Stimulated activated CD4-positive, alpha-beta T cell treated with anti-CD3 and anti-CD28 coated beads, TNF-alpha, amount 100 ng/mL, for 4 hours (primary cell): ENCODE measurements at places on chromosomes 5 and 9.

DNA sequence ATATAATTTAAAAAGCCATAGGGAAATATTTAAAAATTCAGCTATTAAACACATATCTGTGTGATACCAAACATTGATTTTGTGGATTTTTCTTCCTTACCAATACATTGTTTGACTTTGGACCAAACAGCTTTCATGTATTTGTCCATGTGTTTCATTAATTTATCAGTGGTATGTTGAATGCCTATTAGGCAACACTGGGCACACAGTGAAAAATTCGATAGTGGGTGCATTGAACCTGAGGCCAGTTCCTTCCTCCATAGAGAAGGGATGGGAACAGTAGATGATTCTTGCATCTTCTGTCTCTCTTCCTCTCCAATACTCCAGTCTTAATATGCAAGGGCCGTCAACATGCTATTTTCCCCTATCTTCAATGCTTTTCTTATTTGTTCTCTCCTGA is 110.2 kb upstream of the NR3C1 start:
- no peak for DNase-seq

DNA sequence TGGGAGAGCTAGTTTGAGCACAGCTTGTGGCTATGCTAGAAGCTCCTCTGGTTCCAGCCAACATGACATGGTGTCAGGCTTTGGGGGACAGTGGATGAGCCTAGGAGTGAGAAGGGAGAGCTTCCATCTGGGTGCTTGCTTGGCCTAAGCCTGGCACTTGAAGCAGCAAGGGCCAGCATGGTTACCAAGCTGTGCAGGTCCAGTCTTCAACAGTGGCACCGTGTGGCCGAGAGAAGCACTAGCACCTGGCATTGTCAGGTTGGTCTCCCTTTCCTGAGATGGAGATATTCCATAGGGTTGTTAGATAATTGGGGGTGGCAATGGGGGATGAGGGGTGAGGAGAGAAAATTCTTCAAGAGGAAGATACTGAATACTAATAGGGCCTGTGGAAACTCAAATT is 261.9 kb downstream of the PBX3 start:
- DNase-seq: no peak

GRCh38 chr5:164431634-164432304 is 926.4 kb downstream of the MAT2B start:
- no peak for DNase-seq

DNA sequence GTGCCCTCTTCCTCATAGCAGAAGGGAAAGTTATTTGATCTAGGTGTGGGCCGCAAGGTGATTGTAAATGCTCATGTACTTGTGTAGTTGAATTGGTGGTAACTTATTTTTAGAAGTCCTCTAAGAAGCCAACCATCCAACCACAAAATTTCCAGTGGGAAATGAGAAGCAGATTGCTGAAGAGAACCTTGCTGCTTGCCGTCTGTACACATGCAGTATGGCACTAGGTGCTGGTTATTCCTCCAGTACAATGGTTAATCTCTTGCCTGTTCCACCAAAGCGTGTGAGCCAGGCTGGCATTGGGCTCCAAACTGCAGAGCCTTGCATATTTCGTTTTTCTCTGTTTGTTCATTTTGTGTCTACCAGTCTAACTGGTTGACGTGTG is 28.0 kb downstream of the PIP5K1B start:
- DNase-seq: no peak

- no peak for DNase-seq
Measured at GRCh38 chr5:176553260-176554085, 4.3 kb downstream of the CDHR2 start.

- DNase-seq: no peak
Measured at GRCh38 chr5:124908581-124909451, 162.4 kb upstream of the ZNF608 start.

- no peak for DNase-seq
Measured at GRCh38 chr5:56827049-56827448, 11.7 kb downstream of the MAP3K1 start.

- no peak for DNase-seq
Measured at GRCh38 chr5:147629196-147629595, 119.3 kb upstream of the DPYSL3 start.

DNA sequence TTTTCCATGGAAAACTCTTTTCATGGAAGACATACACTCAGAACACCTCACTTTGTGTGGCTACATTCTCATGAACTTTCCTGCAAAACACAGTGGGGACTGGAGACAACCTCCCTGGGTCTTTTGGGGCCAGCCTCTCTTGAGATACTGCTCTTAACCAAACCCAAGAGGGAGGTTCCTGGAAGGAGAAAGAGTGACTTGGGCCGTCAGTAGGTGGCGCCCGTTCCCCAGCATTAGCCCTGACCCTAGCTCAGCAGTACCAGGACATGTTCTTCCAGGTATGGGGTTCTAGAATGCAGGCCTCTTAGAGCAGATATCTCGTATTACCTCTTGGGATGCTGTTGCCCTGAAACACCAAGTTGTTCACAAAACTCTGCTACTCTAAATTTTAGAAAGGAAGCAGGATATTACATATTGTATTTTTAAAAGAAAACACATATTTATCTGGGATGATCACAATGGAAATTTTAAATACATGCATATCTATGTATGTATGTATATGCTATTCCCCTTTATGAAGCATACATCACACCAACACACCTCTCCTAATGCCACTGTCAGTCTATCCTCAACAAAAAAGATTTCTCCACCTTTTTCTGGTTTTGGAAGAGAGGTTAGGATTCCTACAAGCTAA is 15.8 kb upstream of the GLIS3 start:
- DNase-seq: peak; percentile 57

DNA sequence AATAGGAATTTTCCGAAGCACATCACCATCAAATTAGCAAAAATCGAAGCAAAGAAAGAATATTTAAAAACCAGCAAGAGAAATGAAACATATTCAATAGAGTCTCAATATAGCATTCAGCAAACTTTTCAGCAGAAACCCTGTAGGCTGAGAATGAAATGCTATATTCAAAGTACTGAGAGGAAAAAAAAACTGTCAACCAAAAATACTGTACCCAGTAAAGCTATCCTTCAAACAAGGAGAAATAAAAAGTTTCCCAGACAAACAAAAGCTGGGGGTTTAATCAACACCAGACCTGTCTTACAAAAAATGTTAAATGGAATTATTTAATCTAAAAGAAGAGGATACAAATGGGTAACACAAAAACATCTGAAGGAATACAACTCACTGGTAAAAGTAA is 116.0 kb downstream of the TRPM3 start:
- DNase-seq: no peak

- no peak for DNase-seq
Measured at GRCh38 chr5:41871852-41872251, 1.6 kb upstream of the OXCT1 start.

DNA sequence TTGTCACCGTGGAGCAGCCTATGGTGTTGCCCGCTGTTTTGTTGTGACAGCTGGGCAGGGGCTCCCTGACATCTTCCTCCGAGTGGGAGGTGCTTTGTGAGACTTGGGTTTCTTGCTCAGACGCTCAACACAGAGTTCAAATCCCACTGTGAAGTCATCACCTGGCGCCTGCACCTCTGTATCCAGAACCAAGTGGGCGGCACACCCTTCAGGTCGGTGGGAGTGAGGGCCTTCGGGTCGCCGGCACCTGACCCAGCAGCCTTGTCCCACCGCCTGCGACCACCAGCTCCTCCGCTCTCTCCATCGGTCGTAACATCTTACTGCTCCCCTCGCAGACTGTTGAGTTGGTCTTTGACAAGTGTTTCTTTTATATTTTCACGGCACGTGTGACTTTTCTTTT is 37.6 kb upstream of the EXOC3 start:
- no peak for DNase-seq

GRCh38 chr5:6365142-6365976 is 13.0 kb downstream of the MED10 start:
- DNase-seq: no peak

DNA sequence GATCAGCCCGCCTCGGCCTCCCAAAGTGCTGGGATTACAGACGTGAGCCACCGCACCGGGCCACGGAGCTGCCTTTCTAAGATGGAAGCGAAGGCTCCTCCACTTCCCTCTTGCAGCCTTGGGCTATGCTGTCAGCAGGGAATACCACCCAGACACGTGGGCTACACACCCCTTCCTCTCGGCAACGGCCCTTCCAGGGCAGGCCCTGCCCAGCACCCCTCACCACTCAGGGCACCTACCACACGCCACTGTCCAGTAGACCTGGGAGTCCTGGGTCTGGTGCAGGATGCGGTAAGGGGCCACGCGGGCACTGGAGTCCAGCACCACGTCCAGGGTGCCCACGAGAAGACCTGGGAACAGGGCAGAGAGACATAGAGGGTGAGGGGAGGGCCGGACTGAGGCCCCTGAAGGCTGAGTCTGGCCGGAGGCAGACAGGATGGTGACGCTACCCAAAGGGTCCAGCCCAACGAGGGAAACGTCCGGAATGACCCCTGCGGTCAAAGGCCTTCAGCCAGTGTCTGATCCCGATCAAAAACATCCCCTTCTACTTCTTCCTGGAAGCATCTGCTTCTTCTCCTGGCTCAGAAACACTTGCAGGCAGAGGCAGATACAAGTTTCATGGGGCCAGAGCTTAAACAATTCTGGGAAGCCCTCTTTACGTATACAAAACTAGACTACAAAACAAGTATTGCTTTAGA is 3.1 kb downstream of the TBC1D9B start:
- no peak for DNase-seq

DNA sequence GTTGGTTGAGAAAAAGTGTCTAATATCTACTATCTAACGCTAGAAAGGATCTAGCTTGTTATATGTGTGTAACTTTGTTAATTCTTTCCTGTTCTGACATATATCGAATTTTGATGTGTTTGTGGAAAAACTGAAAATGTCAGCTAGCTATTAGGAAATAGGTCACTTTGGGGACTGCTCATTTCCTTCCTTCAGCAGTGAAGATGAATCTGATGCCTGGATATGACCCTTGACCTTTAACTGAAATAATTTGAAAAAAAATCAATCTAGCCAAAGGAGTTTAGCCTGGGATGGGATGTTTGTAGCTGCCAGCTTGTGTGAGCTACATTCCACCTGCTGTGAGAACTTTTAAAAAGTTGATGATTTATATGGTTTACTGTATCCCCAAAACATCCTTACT is 66.8 kb downstream of the CD180 start:
- no peak for DNase-seq

GRCh38 chr9:96487949-96488348 is 38.0 kb downstream of the HABP4 start:
- DNase-seq: no peak

GRCh38 chr9:105413525-105413924 is 34.3 kb upstream of the FSD1L start:
- DNase-seq: no peak

DNA sequence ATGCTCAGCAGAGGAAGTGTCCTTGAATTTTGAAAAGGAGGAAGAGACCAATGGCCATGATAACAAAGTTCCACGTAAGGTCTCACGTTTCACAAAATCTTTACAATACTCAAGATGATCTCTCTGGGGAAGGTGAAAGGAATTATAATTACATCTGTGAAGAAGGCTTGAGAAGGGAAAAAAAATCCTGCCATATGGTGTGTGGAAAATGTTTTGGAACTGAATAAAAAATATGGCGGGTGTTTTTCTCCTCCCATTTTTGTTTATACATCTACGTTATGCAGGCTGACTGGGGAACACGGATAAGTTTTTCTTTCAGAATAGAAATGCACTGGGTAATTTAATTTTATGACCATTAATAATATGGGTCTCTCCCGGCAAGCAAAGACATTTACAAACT is 425.6 kb upstream of the BRINP1 start:
- no peak for DNase-seq

GRCh38 chr5:62780230-62780629 is 201.6 kb downstream of the LRRC70 start:
- no peak for DNase-seq

- DNase-seq: no peak
Measured at GRCh38 chr5:6394429-6395101, 16.2 kb upstream of the MED10 start.

DNA sequence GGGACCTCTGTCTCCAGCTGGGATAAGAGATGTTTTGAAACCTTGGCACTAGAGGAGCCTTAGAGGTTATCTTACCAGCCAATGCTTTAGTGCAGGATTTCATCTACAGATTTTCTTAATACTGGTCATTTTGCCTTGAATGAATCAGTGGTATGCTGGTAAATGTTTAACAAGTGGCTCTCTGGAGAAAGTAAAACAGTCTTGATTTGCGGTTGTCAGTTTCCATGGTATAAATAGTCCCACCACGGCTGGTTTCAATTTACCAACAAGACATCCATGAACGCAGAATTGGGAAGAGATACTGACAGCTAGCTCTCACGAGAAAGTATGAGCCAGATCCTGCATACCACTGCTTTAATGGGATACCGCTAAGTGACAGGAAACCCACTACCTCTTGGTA is 56.7 kb upstream of the CXCL14 start:
- no peak for DNase-seq

DNA sequence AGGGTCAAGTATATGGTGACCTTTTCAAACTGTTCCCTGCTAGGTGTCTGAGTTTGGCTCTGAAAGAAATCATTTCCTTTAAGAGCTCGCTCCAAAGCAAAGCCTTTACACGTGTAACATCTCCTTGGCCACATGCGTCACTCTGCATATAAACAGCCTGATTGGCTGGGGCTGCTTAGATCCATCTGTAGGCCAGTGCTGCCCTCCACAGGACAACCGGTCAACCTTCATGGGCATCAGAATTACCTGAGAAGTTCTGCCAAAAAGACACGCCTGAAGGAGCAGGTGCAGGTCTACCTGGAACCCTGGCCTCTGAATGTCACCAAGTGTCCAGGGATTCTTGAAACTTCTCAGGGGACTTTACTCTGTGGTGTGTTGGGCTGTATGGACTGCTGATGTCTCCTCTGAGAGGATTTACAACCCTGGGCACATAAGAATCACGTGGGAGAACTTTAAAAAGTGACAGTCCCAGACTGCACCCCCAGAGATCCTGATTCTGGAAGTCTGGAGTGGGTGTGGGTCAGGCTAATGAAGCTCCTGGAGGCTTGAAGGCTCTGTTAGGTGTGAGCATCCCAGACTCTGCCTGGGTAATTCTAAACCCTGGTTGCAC is 497.6 kb downstream of the GADD45G start:
- peak; percentile 38 for DNase-seq

GRCh38 chr5:1058988-1059883 is 50.6 kb downstream of the NKD2 start:
- no peak for DNase-seq
